NCI-H446 (cell line): ENCODE measurements at places on chromosomes 13 and 19.

- no peak for DNase-seq
Observed at GRCh38 chr19:4547303-4548237, 7.7 kb upstream of the LRG1 start.

- no peak for DNase-seq
Observed at GRCh38 chr13:34208336-34208735, 390.4 kb downstream of the RFC3 start.

DNA sequence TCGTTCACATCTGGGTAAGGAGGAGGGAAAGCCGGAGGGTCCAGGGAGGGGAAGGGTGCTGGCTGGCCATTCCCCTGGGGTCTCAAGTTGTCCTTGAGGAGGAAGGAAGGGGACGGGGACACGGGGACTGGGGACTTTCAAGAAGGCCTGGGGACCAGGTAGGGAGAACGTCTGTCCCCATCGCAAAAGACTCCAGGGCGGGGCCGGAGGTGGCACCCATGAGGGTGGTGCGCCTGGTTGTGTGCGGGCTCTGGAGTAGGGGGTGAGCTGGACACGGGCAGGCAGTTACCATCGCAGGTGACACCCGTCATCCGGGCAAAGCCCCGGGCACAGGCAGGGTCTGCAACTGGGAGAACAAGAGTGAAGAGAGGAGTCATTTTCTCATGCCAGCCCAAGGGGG, 23.4 kb downstream of the FBN3 start:
- no peak for DNase-seq

DNA sequence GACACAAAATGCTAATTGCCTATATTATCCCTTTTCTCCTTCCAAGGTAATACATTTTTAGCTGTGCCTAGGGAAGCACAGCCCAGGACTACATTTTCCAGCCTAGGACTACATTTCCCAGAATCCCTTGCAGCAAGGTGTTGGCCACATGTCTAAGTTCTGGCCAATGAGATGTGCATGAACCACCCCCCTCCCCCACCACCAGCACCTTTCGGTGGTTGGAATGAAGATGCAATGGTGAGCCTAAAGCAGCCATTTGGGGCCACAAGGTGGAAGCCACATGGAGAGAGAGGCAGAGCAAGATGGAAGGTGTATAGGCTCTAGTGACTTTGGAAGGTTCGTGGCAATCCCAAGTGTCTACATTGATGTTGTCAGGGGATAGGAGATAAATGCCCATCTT, 16.2 kb downstream of the UNC13A start:
- DNase-seq: peak; percentile 17

DNA sequence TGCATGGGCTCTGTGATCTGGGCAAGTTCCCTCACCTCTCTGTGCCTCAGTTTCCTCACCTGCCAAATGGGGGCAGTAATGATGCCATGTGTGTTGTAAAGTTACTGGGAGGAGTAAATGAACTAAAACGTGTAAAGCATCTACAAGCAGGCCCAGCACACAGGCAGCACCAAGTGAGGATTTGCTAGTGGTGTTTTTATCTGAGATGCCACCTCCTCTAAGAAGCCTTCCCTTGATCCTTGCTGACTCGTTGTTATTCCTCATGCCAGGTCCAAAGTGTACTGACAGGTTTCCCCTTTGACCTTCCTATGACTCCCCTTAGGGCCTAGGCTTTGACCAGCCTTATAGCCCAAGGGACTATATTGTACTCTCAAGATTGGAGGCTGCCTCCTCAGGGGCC, 1.5 kb upstream of the UQCRFS1 start:
- DNase-seq: no peak

- DNase-seq: peak; percentile 77
Observed at GRCh38 chr13:113820813-113821651, 42.8 kb downstream of the GAS6 start.

GRCh38 chr13:93259527-93260080, 33.0 kb downstream of the GPC6 start:
- no peak for DNase-seq

- no peak for DNase-seq
Observed at GRCh38 chr19:3161453-3161852, 17.1 kb upstream of the S1PR4 start.

DNA sequence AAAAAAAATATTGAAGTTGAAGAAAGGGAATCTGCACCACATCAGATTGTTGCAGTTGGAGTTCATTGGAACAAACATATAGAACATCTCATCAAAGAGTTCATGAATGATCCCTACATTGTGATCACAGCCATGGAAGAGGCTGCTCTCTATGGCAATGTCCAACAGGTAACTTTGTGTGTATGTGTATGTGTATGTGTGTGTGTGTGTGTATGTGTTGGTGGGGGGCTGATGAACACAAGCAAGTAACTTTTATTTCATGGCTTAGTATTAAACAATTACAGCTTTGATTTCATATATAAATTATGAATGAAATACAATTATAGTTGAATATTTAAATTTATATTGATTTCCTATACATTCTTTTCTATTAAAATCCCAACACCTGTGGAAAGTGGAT, 69.4 kb downstream of the SLC7A9 start:
- no peak for DNase-seq

DNA sequence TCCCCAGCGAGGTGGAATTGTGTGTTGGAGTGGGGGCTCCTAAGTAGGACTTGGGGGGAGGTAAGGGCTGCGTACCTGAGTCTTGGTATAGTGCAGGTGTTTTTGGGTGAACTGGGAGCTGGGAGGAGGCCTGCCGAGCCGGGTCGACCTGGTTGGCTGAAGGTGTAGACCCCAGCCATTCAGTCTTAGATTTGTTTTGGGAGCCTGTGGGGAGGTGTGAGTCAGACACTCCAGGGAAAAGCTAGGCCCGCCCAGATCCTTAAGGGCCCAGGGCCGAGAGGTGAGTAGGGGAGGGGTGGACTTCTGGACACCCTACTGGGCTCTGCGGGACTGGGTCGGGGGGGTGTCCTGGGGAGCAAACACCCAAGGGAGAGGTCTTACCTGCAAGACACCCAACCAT, 935 bp downstream of the CRB3 start:
- no peak for DNase-seq

- no peak for DNase-seq
Observed at GRCh38 chr13:93260591-93260990, 34.0 kb downstream of the GPC6 start.

DNA sequence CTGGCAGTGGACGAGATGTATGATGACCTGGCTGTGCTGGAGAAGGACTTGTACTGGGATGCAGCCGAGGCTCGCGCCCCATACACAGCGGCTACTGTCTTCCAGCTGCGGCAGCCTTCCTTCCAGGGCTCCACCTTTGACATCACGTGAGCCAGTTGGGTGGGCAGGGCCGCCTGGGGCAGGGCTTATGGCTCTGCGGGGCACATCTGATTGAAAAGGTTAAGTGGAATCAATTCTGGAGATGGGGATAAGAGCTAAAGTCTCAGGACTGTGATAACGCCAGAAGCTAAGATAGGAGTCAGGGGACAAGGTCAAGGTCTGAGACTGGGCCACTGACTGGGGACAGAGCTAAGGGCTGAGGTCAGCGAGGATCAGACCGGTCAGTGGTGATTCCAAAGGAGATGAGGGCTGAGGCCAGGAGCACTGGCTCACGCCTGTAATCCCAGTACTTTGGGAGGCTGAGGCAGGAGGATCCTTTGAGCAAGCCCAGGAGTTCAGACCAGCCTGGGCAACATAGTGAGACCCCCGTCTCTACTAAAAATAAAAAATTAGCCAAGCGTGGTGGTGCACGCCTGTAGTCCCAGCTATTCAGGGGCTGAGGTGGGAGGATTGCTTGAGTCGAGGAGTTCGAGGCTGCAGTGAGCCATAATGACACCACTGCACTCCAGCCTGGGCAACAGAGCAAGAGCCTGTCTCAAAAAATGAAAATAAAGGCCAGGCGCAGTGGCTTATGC, 4.7 kb downstream of the BEST2 start:
- no peak for DNase-seq

DNA sequence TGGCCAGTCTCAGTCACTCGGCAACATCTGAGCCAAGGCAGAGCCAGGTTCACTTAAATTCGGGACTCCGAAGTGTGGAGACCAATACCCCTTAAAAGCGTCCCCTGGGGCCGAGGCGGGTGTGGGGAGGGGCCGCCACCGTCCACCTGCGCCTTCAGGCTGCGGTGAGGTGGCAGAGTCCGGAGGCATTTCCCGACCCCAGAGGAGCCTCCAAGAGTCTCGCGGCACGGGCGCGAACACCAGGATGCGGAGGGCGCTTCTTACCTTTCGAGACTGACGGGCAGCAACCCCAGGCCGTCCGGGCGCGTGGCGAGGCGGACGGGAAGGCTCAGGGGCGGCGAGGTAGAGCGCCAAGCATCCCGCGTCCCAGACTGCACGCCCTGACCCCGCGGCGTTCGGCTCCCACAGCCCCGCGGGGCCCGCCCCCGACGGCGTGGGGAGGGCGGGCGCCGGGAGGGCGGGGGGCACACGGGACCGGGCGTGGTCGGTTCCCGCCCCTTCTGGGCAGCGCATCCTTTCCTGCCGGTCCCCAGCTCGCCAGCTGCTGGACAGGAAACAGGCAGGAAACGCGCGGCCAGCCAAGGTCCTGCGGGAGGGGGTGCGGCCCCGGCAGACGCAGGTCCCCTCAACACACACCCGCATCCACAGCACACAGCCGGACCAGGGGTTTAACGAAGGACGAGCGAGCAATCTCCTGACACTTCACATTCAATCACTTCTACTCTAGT, at the start of gene THSD1:
TSS of gene THSD1 (minus strand) at position 406 of the 728 bp plus-strand sequence. CDS start 3,572 bp downstream, outside the sequence.
- DNase-seq: no peak

- no peak for DNase-seq
Observed at GRCh38 chr19:51163257-51163656, 21.2 kb downstream of the SIGLEC7 start.

- DNase-seq: no peak
Observed at GRCh38 chr13:113364901-113365582, 1.1 kb upstream of the GRTP1 start.

DNA sequence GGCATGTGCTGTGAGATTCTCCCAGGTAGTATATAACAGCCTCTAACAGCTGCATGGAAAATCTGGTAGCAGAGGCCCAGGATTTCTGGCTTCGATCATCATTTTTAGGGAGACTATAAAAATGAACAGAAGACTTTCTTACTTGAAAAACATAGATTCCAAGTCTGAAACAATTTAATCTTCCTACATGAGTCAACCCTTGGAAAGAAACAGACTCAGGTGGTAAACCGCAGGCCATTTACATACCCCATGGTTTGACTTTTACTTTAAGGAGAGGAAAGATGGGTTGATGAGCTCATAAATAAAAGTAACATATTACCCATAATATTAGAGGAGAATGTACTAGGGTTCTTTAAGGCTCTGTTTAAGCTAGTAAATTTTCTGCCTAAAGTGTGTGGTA, 121.6 kb downstream of the CYSLTR2 start:
- DNase-seq: no peak

DNA sequence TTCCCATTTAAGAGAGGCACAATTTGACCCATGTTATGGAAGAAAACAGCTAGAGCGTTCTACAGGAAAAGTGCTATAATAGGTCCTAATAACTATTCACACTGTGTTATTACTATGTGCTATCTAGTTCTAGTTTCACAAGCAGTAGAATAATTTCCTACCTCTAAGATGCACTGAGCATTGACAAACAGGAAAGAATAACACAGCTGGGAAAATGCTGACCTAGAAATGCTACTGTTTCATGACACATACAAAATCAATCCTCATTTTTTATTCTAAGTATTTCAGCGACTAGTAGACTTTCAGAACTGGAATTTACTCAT, 259.5 kb downstream of the ITGBL1 start:
- no peak for DNase-seq

DNA sequence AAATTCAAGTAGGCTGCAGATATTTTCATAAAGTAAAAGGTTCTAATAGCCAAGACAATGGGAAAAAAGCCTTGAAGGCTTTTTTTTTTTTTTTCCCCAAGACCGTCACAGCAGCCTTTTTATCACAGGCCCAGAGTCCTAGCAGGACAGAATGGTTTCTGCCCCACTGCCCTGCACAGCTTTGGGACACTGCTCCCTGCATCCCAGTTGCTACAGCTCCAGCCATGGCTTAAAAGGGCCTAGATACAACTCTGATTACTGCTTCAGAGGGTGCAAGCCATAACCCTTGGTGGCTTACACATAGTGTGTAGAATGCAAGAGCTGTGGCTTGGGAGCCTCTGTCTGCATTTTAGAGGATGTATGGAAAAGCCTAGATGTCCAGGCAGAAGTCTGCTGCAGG, 1362.8 kb downstream of the SLITRK5 start:
- DNase-seq: no peak

DNA sequence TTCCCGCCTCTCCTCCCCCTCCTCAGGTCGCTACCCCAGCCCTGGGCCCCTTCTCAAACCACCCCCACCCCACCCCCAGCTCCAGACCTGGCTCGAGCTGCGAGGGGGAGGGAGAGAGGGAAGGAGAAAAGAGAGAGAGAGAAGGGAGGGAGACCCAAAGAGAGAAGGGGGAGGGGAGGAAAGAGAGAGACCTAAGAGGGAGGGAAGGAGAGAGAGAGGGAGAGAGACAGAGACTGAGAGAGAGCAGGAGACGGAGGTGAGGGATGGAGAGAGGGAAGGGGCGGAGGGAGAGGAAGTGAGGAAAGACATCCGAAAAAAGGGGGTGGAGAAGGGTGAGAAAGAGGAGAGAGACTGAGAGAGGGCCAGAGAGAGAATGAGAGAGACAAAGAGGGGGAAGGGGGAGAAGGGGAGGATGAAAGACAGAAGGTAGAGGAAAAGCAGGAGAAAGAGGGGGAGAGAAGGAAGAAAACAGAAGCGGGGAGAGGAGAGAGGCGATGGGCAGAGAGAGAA, 2.0 kb upstream of the SPACA6 start:
- DNase-seq: peak; percentile 54

- no peak for DNase-seq
Observed at GRCh38 chr19:45152504-45153338, 8.1 kb downstream of the NKPD1 start.

GRCh38 chr19:13526552-13526951, 20.3 kb upstream of the CACNA1A start:
- DNase-seq: no peak

GRCh38 chr19:45591004-45591637, 6.5 kb upstream of the OPA3 start:
- DNase-seq: no peak

GRCh38 chr13:113588394-113589111, 4.0 kb downstream of the TFDP1 start:
- no peak for DNase-seq

DNA sequence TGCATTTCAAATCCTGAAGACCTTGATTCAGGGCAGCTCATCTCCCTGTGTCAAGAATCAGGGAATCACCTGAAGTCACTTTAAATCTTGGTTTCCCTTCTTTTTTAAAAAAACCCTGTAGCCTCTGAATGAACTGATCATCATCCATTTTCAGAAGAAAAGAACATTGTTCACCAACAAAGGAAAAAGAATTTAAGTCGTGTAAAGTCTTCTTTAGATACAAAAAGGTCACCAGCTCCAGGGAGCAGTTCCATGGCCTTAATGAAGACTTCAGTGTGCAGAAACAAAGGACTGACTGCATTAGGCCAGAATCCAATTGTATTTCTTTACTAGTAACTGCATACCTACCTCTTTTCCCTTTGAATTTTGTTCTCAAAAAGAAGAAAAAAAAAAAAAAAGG, 245.0 kb downstream of the ABCC4 start:
- no peak for DNase-seq
